Cortex of kidney (tissue), 1 donor: ENCODE measurements at places on chromosomes 2 and 18.

- no peak for DNase-seq
These were observed 21.0 kb downstream of the CIB4 start for GRCh38 chr2:26620031-26620605.

DNA sequence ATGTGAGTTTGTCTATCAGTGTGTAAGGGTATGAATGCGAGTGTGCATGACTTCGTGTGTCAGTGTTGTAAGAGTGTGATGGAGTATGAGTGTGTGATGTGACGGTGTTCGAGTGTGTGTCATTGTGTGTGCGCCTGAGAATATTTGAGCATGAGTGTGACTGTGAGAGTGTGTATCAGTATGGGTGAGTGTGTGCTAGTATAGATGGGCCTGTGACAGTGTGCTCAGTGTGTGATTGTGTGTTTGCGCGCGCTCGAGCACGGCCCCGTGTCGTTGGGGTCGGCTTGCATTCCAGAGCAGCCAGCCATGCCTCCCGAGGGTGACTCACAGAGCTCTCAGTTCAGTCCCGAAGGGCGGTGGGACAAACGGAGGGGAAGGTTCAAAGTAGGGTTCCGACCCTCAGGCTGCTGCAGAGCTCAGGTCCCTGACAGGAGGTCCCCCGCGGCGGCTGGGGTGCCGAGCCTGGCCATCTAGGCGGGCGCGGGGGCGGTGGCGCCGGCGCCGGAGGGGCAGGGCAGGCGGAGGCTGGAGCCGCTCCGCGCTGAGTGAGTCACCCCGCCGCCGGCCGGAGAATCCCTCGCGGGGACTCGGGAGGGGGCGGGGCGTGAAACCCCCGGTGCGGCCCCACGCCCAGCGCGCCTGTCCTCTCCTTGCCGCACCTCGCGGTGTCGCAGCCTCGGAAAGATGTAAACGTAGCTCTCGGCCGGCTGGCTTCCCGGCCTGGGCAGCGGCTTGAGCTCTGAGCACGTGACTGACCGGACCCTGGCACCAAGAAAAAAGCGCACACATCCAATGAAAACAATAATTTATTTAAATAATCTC is 3.8 kb downstream of the DLX2 start:
- no peak for DNase-seq

- no peak for DNase-seq
These were observed 12.8 kb downstream of the TANK start for GRCh38 chr2:161172901-161173540.

DNA sequence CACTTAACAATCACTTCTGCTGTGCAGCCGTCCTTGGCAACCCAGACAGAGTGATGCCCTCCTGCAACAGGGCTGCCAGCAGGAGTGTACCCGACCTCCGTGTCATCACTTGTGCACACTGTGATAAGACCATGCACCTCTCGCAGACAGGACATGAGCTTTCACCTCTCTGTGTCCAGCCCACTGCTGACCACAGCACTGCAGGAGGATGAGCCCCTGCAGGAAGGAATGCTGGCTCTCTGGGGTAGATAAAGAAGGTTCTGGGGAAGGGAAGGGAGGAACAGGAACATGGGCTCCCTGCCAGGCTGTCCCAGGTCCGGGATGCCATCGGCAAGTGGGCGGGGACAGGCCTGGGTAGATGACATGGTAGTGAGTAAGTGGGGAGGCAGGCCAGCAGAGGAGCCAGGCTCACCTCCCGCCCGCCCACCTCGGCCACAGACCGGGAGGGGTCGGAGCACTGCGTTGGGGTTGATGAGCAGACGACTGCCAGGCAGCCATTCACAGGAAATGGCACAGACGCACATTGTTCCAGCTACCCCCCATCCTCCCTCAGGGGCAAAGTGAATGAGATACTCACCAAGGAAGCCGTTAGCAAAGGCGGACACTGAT is 18.6 kb upstream of the COL6A3 start:
- no peak for DNase-seq
